ENCODE measurements at places on chromosomes 4 and X.

GRCh38 chr4:158410272-158410671 is 111.4 kb upstream of the RXFP1 start:
- DNase-seq = no peak

- peak; percentile 38 for DNase-seq
Observed at GRCh38 chr4:26372525-26373172, 51.8 kb downstream of the RBPJ start.

DNA sequence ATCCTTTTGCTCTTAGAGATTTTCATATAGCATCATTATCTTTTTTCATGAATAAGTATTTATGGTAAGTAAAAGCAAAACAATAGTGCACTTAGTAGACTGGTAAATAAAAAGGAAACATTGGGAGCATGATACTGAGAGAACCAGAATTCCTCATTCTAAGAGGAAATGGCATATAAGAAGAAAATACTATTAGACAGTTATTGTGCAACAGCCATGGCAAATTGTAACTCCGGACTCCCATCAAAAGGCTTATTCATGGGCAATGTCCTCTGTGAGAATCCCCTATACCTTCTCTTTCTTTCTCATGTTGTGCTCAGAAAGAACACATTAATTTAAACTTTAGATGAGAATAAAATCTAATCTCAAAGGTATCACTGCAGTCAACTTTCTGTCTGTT is 42.4 kb downstream of the SPATA18 start:
- no peak for DNase-seq

- no peak for DNase-seq
Observed at GRCh38 chr4:4783847-4784246, 75.6 kb upstream of the MSX1 start.

DNA sequence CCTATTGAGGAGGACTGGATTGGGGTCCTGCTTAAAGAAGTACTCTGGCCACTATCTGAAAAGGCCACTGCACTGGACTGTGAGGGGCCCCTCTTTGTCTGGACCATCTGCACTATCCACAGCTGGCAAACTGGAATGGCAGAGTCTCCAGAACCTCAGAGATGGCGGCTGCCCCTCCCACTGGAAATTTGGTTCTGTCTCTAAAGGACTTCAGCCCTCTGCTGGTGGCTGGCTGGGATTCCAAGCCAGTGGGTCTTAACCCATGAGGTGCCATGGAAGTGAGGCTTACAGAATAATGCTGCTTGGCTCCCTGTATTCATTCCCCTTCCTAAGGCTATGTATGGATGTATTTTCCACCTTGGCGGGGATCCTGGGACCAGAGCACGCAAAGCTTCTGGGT is 41.6 kb upstream of the CYLC1 start:
- no peak for DNase-seq

- no peak for DNase-seq
Observed at GRCh38 chr4:141721174-141721573, 84.8 kb downstream of the IL15 start.

DNA sequence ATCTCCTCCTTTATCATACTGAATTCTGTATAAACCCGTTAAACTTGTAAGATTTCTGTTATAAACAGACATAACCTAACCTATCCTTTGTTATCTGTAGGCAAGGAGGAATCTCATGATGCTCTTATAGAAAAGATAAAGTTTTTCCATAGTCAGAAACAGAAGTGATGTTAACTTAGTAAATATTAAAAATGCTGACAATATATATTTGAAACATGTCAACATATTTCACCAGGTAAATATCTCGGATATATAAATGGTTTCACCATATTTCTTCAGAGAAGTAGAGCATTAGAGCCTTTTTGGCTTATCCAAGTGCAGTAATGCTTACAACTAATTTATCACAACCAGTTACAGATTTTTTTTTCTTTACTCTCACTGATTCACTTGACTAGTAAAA is 625.9 kb downstream of the PDHA2 start:
- DNase-seq = no peak

GRCh38 chrX:122572461-122572860 is 611.6 kb upstream of the GRIA3 start:
- DNase-seq = no peak

DNA sequence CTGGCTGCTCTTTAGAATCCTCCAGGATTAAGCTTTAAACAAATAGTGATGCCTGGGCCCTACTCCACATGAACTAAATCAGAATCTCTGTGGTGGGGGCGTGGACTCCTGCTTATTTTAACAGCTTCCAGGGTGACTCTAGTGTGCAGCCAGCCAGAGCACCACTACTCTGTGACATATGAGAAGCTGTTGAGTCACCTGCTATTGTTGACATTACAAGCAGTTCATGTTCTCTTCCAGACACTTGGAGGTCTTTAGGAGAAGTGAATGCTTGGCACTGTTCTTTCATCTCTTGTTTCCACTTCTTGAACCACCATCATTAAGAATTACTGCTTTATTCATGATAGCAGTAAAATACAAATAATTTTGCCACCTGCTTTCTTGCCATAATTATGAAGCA is 426 bp upstream of the C4orf51 start:
- peak; percentile 75 for DNase-seq

DNA sequence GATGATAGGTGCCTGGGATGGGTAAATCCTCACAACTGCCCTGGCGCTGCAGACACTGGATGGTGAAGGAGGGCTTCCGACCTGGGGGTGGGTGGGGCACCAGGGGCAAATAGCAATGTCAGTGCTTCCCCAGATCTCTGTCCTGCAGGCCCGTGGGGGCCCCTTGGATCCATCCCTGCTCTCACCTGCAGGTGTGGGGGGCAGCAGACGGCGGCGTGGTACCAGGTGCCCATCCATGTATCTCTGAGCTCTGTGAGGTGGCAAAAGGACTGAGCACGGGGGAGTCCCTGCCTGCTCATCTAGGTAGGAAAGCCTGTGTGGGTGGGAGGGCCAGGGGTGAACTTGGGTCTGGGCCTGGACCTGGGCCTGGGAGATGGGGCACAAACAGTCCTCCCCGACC is 6.5 kb upstream of the SYP start:
- no peak for DNase-seq

DNA sequence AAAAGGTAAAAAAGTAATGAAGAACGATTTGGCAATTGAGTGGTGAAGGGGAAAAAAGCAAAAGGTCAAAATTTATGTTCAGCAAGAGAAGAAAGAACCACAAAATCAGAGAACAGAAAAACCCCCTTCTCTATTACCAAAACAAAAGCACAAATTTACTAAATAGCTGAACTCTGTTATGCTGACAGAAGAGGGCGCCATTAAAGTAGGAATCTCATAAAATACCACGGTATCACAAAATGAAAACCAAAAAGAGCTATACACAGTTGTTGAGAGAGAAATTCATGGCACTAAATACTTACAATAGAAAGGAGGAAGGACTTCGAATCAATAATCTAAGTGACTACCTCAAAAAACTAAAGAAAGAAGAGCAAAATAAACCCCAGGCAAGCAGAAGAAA is 69.6 kb upstream of the CXorf66 start:
- no peak for DNase-seq
